ENCODE measurements at places on chromosomes 11 and 22.

DNA sequence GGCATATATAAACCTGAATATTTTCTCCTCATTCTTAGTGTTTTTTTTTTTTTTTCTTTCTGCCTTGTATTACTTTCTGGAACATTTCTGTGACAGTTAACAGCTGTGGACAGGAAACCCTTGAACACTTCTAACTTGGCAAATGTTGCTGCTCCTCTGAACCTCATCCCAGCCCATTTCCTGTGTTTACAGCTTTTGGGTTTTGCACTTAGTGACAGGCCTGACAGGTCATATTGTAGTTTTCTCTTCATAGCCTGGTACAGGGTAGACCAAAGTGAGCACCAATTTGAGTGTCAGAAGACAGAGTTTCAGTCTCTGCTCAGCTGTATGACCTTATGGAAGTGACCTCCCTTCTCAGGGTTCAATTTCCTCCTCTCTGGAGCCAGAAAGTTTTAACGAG, 91.6 kb downstream of the STIM1 start:
- no peak for DNase-seq

- no peak for DNase-seq
Measured at GRCh38 chr11:86488553-86488952, 113.9 kb downstream of the CCDC81 start.

GRCh38 chr11:21553795-21554194, 639.1 kb upstream of the ANO5 start:
- DNase-seq = no peak

- no peak for DNase-seq
Measured at GRCh38 chr11:61495801-61496601, 12.5 kb upstream of the LRRC10B start.

GRCh38 chr11:16082095-16083055, 274.0 kb downstream of the SOX6 start:
- DNase-seq = no peak

Data from SIG-M5 (cell line).